ENCODE measurements at places on chromosomes 5 and 9.

DNA sequence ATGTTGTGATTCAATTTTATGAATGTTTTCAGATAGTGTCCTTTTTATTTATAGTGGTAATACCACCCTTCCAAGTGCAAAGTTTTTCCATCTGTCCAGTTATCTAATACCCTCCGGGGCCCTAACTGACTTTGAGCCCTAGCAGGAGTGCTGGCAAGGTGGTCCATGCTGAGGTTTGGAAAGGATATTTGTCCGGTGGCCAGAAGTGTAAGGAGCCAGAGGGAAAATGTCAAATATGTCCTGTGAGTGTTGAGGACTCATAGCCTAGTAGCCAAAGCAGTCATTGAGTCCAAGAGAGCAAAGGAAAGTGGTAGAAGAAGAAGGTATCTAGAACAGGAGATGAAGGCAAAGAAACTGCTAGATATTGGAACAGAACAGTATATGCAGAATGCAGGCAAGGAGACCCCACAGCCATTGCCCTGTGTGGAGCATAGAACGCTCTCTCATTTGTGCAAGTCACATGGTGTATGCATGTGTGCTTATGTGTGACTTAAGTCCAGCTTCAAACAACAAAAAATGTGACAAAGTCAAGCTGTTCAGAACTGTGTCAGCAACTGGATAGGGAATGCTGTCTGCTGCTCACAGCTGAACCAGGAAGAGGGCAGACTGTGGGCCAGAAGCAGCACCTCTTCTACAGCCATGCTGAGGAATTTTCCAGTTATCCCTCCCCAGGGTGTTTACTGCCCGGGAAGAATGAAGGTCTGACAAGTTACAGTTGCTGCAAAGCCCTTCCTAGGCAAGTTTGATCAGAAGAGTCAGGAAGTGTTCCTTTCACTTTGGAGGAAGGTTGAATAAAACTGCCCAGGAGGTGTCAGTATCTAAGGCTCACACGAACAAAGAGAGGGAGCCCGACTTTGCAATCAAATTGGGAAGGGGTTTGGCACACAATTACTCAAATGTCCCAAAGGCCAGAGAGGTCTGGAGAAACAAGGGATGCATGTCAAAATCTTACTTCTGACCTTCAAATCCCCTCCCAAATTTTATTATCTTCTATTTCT is 463.3 kb upstream of the DMAC1 start:
- DNase-seq, result no peak

DNA sequence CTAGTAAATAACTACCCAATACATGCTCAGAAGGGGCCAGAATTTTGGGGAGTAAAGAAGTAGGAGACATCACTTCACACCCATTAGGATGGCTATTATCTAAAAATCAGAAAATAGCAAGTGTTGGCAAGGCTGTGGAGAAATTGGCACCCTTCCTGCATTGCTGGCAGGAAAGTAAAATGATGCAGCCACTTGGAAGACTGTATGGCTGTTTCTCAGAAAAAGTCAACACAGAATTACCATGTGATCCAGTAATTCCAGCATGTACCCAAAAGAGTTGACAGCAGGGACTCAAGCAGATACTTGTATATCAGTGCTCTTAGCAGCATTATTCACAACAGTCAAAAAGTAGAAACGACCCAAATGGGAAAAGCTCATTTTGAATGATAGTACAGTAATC is 107.6 kb downstream of the APBA1 start:
- DNase-seq, result no peak

- DNase-seq, result no peak
Observed at GRCh38 chr5:61866930-61867329, 439.1 kb upstream of the KIF2A start.

GRCh38 chr9:137458194-137459151 is 661 bp downstream of the NSMF start:
- no peak for DNase-seq

- DNase-seq, result no peak
Observed at GRCh38 chr5:60287174-60287771, 393.7 kb upstream of the PDE4D start.

DNA sequence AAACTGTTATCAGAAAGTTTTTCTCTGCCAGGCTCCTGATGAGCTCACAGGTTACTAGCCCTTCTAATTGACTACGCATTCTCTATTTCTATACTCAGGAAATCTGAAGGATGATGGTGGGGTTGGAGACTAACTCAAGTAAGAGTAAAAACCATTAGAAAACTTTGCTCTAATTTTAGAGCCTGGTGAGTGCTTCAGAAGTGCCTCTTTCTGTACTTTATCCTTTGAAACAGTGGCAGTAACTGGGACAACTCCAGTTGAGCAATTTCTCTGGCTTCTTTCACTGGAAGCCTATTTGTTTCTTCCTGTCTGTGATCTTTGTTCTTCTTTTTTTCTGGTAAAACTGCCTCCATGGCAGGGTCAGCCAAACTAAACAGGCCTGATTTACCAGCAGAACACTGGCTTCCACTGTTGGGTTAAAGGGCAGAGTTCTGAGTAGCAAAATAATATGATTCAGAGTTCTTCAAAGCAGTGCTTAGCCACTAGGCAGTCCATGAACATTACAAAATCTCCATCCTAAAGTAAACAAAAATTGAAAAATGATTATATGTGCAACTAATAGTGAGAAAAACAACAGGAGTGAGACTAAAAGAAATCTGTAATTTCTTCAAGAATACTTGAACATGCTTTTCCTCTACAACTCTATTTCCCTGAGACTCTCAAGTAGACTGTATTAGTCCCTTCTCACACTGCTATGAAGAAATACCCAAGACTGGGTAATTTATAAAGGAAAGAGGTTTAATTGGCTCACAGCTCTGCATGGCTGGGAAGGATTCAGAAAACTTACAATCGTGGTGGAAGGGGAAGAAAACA is 79.8 kb downstream of the MROH2B start:
- no peak for DNase-seq

DNA sequence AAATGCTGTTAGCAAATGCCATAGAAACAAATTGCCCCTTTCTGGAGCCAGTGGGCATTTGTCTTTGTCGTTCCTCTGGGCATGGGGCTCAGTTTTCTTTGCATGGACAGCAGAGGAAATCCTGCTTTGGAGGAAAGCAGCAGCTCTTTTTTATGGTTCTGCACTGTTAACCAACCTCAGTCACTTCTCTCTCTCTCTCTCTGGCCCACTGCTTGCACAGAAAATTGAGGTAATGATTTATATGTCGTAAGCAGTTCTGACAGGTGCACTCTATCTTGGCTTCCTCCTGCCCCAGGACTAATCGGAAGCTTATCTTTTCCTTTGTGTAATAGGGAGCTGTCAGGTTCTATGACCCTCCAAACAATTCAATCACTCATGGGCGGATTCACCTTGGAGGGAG is 159.6 kb upstream of the GPR151 start:
- DNase-seq, result no peak

DNA sequence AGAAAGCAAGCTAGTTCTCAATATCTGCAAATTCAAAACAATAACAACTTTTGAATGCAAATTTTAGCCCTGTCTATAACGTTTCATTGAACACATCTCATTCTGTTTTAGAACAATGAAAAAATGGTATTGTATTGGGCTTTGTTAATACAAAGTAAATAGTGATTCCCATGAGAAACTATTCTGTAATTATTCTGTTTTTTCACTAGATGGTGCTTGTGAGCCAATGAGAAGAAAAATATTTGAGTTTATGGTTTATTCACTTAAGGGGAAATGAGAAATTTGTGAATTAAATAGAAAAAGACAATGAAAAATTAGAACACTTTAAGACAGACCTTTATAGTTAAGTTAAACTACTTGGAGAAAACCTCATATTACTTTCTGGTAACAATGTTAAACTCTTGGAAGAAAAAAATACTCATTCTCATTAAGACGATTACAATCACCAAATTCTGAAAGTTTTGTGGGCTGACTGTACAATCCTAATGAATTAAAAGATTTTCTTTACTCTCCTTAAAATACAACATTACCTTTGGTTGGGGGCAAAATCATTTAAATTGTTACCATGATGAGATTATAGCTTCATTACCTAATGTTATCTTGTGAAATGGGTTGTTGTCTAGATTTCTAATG is 127.0 kb downstream of the NNT start:
- DNase-seq, result no peak

- DNase-seq, result no peak
Observed at GRCh38 chr9:111455638-111456037, 28.5 kb downstream of the ECPAS start.

DNA sequence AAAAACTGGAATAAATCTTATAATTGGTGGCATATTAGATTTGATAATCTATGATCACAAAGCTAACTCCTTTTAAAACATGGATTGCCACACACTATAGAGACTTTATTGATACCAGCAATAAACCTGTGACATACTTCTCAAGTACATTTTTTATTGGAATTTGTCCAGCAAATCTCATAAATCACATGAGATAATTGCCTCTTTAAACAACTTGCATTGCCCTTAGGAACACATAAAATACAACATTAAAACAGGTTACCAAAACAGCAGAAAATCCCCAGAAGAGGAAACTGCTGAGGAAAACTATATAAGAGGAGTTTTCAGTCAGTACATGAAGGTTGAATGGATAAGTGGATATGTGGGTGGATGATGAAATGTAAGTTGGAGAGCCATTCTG is 124.6 kb downstream of the SNCAIP start:
- no peak for DNase-seq

GRCh38 chr9:127092041-127092608 is 30.3 kb downstream of the ANGPTL2 start:
- DNase-seq, result no peak

DNA sequence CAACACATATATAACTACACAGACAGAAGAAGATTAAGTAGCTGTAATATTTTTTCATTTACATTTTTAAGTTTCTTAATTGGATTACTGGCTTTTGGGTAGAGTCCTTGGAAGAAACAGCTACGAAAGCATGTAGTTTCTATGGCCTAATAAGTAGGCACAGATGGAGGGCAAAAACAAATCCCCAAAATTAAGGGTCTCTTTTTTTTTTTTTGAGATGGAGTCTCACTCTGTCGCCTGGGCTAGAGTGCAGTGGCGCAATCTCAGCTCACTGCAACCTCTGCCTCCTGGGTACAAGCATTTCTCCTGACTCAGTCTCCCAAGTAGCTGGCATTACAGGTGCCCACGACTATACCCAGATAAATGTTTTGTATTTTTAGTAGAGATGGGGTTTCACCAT is 27.1 kb upstream of the MTMR12 start:
- DNase-seq, result no peak

- DNase-seq, result no peak
Observed at GRCh38 chr5:87195616-87196015, 72.1 kb upstream of the RASA1 start.

GRCh38 chr5:187617-188451 is 3.5 kb upstream of the LRRC14B start:
- no peak for DNase-seq

- peak; percentile 7 for DNase-seq
Observed at GRCh38 chr5:79109527-79110492, 1.8 kb upstream of the BHMT start.
